Mucosa of descending colon (tissue), 3 donors: ENCODE measurements at places on chromosomes 5 and 9. TPM values are rescaled to one million over a fixed set of nuclear protein-coding genes. Genes with fewer than 3 reads are reported as not detected.

The CD274 gene
- total RNA-seq: 2.6 TPM

GRCh38 chr5:89542736-89543135 is 659.8 kb upstream of the MEF2C start:
- no peak for DNase-seq

DNA sequence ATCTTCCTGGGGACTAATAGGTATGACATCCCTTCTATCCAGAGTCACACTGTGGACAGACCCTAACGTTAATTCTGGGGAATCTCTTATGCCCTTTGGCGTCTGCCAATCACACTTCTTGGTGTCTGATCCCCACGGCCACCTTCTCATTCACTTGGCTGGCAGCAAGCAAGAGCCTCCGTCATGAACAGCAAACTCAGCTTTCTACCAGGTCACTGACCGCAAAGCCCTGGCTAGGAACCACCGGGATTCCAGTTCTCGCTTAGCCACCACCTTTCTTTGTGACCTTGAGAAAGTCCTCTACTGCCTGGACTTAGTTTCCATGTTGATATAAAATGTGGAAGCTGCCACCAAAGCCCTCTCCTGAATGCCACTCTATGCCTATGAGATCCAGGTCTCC is 67.7 kb upstream of the FCN1 start:
- DNase-seq: no peak

DNA sequence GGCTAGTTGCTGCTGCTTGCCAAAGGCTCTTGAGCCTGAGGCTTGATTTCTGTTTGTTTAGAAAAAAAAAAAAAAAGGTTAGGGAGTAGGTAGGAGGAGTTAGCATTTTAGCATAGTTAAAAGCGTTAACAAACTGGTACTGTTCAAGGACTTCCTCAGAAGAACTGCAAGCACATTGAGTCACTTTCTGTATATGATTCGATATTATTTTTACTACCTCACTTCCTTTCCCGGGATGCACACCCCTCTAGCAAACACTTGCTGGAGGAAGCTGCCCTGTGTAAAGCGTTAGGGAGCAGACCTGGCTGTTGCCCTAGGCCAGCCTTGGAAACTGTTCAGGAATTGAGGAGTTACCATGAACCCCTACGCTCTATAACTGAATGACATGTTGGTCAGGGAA is 15.7 kb upstream of the CEP120 start:
- peak; percentile 55 for DNase-seq

- DNase-seq: no peak
Measured at GRCh38 chr9:107471552-107471951, 18.0 kb downstream of the KLF4 start.

DNA sequence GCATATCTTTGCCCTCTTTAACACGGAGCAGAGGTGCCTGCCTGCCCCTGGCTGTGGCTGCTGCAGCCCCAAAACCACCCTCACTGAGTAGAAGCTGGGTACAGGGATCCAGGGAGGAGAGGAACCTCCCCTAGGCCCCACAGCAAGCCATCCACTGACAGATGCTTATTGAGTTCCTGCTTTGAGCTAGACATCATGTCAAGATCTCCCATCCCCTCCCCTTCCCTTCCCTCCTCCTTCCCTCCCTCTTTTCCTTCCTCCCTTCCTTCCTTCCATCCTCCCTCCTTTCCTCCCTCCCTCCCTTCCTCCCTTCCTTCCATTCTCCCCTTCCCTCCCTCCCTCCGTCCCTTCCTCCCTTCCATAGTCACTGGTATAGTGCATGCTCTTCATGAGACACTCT is 29.3 kb downstream of the GOLGA2 start:
- no peak for DNase-seq
